Motor neuron (in vitro differentiated cells): ENCODE measurements at places on chromosomes 13 and 19. TPM values are rescaled to one million over a fixed set of nuclear protein-coding genes. Genes with fewer than 3 reads are reported as not detected.

VSTM1 gene
- not detected in 2 replicates for total RNA-seq

DNA sequence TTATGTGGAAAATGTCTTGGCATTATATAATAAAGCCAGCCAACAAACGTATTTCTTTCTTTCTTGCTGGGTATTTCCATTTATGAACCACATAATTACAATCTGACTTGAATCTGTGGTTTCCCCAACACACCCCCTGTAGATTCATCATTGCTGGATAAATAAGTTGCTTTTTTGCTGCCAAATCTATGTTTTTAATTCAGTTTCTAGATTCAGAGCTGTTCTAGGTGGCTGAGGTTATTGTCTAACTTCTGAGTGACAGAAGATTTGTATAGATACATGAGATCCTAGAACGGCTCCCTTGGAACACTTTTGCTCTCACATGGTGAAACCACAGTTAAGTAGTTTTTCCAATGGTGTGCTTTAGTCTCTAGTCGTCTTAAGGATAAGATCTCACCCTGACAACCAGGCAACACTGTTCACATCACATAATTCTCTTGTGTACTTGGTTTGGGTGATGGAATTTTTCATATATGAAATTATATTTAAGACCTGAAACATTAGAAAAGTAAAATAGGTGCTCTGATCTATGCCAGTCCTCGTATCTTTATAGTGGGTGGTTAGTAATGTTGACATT is 239.1 kb downstream of the KLF12 start:
- ATAC-seq: no peak

DNA sequence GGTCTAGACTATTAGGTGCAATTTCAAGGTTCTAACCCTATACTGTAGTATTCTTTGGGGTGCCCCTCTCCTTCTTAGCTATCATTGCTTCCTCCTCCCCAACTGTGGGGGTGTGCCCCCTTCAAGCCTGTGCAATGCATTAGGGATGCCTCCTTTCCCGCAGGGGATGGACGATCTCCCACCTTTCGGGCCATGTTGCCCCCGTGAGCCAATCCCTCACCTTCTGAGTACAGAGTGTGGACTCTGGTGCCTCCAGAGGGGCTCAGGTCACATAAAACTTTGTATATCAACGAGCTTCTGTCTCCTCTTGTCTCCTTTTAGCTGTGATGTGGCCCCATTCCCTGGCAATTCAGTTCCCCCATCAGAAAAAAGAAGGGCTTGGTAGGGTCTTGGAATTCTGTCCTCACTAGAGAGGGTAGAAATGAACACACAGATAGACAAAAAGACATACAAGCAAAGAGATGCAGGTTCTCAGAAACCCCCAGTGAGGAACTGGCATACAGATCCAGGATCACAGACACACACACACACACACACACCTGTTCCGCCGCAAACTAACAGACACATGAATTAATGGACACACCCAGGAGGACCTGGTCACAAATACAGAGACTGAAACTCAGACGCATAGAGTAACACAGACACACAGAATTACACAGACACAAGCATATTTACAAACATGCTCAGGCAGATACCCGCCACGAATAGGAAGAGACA is 2.5 kb upstream of the HNRNPUL1 start:
- no peak for ATAC-seq

- no peak for ATAC-seq
Measured at GRCh38 chr19:50628146-50628545, 11.5 kb downstream of the SYT3 start.

DNA sequence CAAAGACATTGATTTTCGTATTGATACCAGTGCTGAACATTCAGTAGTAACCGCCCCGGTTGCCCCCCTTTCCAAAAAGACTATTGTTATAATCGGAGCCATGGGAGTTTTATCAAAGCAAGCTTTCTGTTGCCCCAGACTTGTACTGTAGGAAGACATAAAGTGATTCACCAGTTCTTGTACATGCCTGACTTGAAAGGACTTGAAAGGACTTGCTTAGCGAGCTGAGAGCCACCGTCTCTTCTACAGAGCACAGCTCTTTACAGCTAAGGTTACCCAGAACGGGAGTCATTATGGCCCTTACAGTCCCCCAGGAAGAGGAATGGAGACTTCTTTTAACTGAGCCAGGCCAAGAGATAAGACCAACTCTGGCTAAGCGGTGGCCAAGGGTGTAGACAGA is 5.1 kb downstream of the ZNF816 start:
- ATAC-seq: no peak

KIR2DL4 gene
- total RNA-seq: 0.38 and 0.41 TPM in 2 replicates

- ATAC-seq: no peak
Measured at GRCh38 chr19:8142513-8142900, 6.9 kb downstream of the FBN3 start.

- ATAC-seq: no peak
Measured at GRCh38 chr13:76622315-76623040, 263.7 kb downstream of the KCTD12 start.

- ATAC-seq: peak; percentile 87
Measured at GRCh38 chr13:32804673-32805230, 211.5 kb upstream of the KL start.

ATXN8OS gene
- total RNA-seq: 0.29 and 0.59 TPM in 2 replicates

GRCh38 chr13:50236898-50237318 is 221.7 kb downstream of the KCNRG start:
- no peak for ATAC-seq

- ATAC-seq: no peak
Measured at GRCh38 chr13:33640832-33641231, 177.1 kb upstream of the RFC3 start.

GRCh38 chr13:102203718-102204117 is 198.1 kb downstream of the FGF14 start:
- ATAC-seq: no peak

OR7D2 gene
- 0.24 and 0.52 TPM in 2 replicates for total RNA-seq

- ATAC-seq: peak; percentile 99
Measured at GRCh38 chr13:113187263-113187669, 21.2 kb downstream of the PCID2 start.

POU2F2 gene
- 23.2 and 24.4 TPM in 2 replicates for total RNA-seq

GRCh38 chr13:39364947-39365468 is 238.0 kb downstream of the LHFPL6 start:
- peak; percentile 48 for ATAC-seq

TEX29 gene
- not detected in 2 replicates for total RNA-seq

- peak; percentile 36 for ATAC-seq
Measured at GRCh38 chr19:12872941-12873890, 8.0 kb downstream of the DNASE2 start.

GRCh38 chr19:29436591-29437103 is 89.1 kb upstream of the VSTM2B start:
- no peak for ATAC-seq

DNA sequence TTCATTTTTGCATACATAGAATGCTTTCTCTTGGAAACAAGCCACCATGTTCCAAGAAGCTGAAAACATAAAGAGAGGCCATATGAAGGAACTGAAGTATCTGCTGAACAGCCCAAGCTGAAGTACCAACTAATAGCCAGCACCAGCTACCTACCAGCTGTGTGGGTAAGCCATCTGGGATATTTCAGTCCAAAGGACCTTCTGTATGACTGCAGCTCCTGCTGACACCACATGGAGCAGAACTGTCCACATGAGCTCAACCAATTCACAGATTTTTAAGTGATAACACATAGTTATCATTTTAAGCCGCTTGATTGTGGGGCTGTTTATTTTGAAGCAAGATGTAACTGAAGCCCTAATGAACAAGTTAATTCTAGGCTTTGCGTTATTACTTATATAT is 621.1 kb upstream of the KLHL1 start:
- no peak for ATAC-seq

GRCh38 chr13:88976466-88976865 is 1305.3 kb downstream of the SLITRK5 start:
- no peak for ATAC-seq

DNA sequence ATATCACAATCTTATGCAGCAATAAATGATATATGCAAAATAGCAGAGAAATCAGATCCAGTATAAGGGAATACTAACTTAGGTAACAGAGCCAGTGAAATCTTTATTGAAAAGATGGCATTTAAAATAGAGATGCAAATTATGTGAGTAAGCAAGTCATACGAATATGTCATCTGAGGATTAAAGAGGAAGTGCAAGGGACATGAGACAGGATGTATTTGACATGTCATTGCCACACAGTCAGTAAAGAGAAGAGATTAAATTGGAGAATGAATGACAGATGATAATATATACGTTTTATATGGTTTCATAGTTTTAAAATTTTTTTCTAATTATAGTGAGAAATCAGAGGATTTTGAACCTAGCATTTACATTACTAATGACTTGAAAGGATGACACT is 426.4 kb downstream of the SLITRK5 start:
- no peak for ATAC-seq

- ATAC-seq: no peak
Measured at GRCh38 chr19:33110137-33110910, 21.6 kb upstream of the WDR88 start.

ZNF611 gene
- total RNA-seq: 8.5 and 10.8 TPM in 2 replicates

GRCh38 chr13:100128373-100128772 is 39.5 kb downstream of the PCCA start:
- ATAC-seq: peak; percentile 82

IGFL3 gene
- not detected in 2 replicates for total RNA-seq

- peak; percentile 92 for ATAC-seq
Measured at GRCh38 chr13:105139380-105140285, 1395.8 kb downstream of the EFNB2 start.

CHST8 gene
- 8.6 and 10.0 TPM in 2 replicates for total RNA-seq

GRCh38 chr19:49403404-49404187 is 15.5 kb downstream of the KASH5 start:
- peak; percentile 19 for ATAC-seq

DNA sequence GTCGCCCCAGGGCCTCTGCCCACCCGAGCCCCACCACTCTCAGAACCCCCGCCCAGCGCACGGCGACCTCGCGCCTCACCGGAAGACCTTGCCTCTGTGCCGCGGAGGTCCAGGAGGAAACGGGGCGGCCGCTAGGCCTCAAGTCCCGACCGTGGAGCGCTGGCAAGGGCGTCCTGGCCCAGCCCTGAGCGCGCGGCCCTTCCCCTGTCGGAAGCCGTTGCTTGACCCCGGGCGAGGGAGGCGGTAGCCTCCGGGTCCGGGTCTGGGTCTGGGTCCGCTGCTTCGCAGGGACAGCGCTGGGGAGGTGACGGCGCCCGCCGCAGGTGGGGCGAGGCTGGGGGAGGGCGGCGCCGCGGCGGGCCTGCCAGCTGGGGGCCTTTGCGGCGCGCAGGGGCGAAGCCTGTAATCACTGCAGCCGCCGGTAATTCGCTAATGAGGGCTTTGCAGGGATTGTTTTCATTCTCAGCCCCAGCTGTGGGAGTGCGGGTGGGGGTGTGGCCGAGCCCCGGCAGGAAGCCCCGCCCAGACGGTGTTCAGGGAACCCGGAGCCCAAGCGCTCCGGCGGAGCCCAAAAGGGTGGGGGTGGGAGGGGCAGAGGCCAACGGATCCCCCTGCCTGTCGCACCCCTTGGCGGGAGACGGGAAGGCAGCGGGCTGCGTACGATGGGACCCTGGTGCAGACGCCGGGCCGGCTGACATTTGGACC is 8.6 kb downstream of the C19orf25 start:
- peak; percentile 69 for ATAC-seq

GRCh38 chr13:50701469-50701868 is 142.0 kb downstream of the DLEU7 start:
- ATAC-seq: no peak

DNA sequence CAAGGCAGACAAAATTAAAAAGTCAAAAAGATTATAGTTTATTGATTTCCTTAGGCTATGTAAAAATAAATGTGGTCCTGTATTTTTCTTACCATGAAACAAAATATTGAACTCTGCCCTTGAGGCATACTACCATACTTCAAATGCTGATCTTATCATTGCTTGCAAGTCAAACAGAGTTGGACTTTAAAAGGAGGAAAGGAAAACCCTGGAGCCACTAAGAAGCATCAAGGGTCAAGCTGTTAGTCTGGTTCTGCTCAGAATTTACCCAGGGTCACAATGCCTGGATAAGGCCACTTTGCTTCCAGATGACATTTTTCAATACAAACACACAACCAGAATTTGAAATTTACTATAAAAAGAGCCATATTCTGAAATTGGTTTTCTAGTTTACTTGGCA is 2.2 kb upstream of the FREM2 start:
- no peak for ATAC-seq

CCNA1 gene
- 2.8 and 3.1 TPM in 2 replicates for total RNA-seq

DNA sequence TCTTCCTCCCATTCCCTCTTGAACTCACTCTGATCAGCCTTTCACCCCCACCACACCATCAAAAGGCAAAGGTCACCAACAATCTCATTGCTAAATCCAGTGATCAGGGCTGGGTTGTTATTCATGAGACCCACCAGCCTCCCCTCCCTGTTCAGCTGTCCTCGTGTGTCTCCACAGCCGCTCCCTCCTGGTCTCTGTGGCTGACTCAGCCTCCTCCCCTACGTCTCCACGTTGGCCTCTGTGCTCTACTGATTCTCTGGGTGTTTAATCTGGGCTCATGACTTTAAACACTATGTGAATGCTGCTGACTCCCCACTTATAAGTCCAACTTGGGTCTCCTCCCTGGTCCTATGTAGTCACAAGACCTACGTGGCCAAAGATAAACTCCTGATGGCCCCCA is 38.9 kb downstream of the PARP4 start:
- no peak for ATAC-seq

DNA sequence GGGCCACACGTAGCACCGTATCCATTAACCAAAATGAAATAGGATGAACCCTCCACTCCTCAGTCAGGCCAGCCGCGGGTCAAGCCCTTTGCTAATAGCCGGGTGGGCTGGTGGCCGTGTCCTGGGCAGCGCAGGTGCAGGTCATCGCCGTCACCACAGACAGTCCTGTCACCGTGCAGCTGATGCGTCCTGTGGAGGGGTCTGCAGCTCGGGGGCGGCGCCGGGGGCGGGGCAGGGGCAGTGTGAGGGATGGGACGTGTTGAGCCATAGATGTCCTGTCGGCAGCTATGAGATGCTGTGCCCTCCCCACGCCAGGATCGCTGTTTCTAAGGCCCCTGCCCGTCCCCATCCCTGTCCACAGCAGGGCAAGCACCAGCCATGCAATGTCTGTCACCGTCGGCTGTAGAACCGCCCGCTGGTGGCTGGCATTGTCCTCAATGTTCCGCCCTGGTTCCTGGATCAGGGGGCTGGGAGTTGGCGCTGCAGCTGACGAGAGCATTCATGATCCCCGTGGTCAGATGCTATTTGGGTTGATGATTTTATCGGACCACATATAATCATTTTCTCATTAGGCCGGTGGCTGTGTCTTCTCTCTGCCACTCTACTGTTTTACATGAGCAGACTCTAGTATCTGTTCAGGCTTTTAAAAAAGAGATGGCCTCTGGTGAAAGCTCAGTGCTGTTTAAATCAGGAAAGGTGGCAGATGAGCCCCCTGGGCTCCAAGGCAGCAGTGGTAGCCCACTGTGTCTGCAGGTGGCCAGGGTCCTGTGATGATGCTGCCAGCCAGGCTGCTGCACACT is 126.1 kb downstream of the KDM4B start:
- ATAC-seq: no peak

ZNF497 gene
- total RNA-seq: 0.11 and 0.61 TPM in 2 replicates

GRCh38 chr19:43688059-43688701 is 18.2 kb upstream of the PLAUR start:
- ATAC-seq: no peak

DNA sequence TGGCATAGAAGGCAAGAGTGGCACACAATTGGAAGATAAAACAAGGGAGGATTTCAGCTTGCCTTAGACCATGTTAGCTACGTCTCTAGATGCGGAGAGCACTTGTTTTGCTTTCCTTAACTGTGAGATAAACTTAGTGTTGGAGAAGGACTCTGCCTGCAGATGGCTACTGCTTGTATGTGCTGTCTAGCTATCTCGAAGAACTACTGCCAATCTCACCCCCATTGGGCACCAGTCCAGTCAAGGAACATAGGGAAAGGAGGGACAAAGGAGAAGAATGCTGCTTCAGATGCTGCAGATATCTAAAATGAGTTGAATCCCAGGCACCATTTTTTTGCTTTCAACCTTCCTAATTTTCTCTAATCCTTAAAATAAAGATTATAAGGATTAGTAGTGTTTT is 726.0 kb upstream of the ARGLU1 start:
- ATAC-seq: no peak
